ENCODE measurements at places on chromosomes 2 and 18.

GRCh38 chr18:3114451-3114850 is 101.5 kb upstream of the LPIN2 start:
- DNase-seq: no peak

DNA sequence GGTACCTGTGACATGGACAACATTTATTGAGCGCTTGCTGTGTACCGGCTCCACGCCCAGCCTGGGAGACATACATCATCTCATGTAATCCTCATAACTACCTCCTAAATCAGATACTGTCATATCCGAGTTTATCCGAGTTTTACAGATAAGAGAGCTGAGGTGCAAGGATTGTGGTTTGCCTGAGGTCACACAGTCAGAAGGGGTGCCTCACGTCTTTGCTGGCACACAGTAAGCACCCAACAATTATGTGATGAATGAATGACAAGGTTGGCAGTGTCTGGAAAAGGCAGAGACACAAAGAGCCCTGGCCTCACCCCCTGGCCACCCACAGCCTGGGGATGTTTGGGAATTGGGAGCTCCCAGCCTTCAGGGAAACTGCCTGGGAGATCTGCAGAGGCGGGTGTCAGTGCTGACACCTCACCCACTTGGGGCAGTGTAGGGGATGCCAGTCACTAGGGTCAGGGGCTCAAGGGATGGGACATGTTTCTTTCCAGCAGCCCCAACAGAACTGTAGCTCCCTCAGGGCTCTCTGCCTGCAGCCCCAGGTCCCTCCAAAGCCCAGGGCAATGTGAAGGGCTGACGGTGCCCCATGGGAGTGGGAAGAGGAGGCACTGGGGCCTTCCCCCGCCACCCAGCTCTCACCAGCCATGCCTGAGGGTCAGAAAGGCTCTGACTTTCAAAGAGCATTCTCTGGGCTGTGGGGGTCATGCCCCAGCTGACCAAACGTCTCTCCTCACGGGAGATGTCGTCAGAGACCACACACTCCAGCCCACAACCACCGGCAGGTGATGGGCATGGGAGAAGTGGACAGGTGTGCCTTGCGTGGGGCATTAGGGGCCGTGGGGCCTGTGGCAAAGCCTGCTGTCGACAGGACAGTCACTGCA is 157.5 kb downstream of the ZFP36L2 start:
- DNase-seq: no peak

DNA sequence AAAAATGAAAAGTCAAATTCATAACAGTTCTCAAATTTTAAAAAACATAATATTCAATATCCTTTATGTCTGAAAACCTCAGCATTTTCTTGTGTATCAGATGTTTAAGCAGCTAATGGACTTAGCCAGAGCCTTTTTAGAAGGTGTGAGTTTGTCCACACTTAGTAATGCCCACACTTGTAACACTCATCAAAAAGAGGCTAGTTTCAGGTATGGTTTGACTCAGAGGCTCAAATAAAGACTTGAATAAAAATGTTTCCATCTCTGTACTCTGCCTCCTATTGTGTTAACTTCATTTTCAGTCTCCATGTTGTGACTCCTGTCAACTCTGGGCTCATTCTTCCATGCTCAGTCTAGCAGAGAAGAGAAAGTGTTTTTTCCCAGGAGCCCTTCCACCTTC is 311.6 kb downstream of the IRS1 start:
- DNase-seq: no peak

- DNase-seq: no peak
Measured at GRCh38 chr2:26619096-26619495, 22.1 kb downstream of the CIB4 start.

GRCh38 chr2:6113786-6114185 is 421.6 kb downstream of the SOX11 start:
- no peak for DNase-seq

DNA sequence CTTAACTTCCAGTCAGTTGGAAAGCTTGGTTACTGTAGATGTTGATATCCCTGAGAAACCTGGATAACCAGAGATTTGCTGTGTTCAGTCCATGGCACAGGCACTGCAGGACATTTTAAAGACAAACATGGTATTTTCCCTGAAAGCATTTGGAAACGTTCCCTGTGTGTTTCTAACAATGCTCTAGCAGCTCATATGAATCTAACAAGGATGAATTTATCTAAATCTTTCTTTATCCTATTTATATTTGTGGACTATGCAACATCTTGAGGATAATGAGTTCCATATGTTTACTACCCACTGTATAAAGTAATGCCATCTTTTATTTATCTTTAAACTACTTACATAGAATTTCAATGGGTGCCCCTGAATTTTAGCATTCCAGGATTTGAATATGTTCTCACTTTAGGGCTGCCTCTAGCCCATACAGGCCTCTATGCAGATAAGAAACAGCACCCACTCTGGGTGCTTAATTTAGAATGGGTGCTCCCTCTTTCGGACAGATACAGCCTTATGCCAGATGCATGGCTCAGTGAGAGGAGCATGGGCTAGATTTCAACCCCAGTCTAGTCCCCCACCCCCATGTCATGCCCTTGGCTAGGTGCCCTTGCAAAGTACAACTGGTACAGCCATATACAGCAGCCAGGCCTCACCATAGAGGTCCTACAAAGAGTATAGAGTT is 50.6 kb upstream of the NEMP2 start:
- no peak for DNase-seq

GRCh38 chr18:8519102-8519501 is 90.1 kb upstream of the RAB12 start:
- DNase-seq: no peak

- no peak for DNase-seq
Measured at GRCh38 chr2:43239981-43240765, 13.8 kb upstream of the ZFP36L2 start.

DNA sequence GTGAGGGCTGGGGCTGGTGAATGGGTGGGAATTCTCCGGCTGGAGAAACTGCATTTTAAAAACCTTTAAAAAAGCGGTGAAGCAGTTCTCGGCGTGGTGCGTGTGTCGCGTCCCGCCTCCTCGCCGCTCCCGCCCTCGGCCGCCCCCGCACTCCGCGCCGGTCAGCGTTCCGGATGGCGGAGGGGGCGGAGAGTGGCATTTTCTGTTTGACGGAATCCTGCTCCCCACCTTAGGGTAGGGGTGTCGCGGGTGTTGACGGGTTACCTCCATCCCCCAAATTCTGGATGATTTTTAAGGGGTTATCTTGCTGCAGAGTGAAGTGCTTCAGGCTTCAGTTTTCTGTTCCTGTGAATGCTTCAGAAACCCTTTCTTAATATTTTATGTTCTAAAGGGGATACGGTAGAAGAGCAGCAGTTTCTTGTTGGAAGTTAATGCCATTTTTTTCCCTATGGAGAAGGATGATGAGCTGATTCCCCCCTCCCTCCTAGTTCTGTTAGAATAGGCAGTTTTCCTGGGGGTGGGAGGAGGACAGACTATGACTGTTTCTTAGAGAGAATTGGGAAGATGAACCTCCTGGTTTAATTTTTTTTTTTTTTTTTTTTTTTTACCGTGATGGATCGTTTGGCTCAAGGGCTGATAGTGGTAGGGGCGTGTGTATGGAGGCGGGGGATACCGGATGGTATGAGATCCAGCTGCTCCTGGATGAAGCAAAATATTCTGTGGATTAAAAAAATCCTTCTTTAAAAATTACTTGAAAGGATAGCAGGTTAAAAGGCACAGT is 756 bp downstream of the ABI2 start:
- DNase-seq: peak; percentile 37

DNA sequence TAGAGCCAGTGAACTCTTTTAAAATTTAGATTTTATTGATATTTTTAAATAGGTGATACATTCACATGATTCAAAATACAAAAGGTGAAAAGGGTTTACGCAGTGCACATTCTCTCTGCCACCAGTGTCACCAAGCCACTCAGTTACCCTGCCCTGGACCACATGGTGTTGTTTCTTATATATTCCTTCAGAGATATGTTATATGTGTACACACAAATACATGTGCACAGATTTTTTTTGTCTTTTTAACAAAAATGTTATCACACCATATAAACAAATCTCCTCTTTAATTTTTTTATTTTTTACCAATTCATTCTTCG is 26.2 kb downstream of the SERPINB4 start:
- DNase-seq: no peak

Measured in stimulated activated CD4-positive, alpha-beta T cell treated with anti-CD3 and anti-CD28 coated beads, Interleukin-12 subunit alpha, Interleukin-12 subunit beta, amount 100 ng/mL, for 24 hours (primary cell).